Forelimb muscle (tissue), 1 donor: ENCODE measurements at places on chromosomes 12 and 14.

DNA sequence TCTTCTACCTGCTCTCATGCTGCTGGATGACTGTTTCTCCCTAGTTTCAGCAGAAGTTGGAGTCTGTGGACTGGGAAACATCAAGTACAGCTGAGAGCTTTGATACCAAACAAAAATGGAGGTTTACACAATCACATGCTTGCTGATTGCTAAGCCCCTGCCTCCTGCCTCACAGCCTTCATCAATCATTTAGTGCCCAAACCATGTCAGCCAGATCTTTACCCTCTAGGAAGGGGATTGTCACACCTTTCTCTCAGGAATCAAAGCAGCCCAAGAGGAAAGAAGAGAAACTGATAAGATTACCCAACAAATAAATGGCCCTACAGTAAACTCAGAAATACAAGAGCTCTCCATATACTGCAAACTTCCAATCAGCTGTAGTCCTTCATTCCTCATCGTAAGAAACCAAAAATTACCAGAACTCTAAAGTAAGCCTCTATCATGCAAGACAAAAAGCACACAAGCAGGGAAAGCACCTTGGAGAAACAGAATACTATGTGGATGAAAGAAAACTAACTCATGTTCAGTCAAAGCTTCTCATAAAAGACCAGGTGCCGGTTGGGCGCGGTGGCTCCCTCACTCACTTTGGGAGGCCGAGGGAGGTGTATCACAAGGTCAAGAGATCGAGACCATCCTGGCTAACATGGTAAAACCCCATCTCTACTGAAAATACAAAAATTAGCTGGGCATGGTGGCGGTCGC, 63.6 kb upstream of the RESF1 start:
- no peak for DNase-seq

DNA sequence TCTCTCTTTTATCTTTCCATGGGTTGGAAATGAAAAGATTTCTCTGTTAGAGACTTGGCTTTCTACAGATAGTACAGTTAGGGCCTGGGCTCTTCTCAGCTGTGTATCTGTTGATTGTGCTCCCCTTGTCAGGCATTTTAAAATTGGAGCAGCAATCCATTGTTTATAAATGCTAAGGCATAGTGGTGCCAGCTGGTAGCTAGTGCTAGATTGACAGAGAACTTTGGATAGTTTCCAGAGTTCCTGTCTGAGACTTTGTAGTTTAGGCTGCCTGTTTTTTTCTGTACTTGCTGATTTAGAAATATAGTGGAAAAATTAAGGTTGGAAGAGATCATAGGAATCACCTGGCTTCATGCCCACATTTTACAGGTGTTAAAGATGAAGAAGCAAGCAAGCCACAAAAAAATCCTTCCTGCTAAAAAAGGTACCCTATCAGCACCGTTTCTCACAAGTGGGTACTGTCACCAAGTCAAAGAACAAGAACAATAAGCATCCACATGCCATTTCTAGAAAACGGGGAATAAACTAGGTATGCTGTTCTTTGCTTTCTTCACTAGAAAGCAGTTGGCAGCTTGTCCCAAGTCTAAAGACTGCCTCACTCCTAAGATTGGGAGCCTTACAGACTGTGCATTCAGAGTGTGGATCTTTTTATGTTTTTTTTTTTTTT, 6.2 kb downstream of the TTLL5 start:
- no peak for DNase-seq

- DNase-seq: no peak
Measured at GRCh38 chr12:52515319-52515646, 4.9 kb downstream of the KRT5 start.

GRCh38 chr12:110639336-110640141, 25.6 kb downstream of the TCTN1 start:
- DNase-seq: no peak

GRCh38 chr12:29051221-29051620, 97.9 kb upstream of the FAR2 start:
- no peak for DNase-seq

DNA sequence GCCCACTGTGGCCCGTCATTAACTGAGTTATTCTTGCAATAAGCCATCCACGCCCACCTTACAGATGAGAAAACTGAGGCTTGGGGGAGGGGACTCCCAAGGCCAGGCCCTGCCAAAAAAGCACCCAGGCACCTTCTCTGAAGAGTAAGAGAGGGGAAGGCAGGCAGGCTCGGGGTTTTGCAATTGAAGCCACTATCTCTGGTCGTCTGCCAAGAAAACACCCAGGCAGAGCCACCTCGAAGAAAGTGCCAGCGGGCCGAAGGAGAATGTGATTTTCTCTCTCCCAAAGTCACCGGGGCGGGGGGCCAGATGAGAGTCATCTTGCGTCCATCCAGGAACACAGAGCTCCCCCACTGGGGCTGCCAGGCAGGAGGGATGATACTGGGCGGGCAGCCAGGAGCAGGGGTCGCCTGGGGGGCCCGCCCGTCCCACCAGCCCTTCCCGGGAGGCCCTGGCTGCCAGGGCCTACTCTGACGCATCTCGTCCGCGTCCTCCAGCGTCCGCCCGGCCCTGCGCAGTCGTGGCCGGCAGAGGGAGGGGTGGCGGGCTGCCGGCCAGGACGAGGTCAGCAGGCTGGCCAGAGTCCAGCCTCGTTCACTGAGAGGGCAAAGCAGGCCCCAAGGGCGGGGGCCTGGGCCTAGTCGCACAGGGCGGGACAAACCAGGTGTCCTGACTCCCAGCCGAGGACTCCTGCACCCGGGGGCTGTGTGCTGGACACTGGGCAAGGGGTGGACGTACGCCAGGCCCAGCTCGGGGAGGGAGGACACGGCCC, 74.3 kb downstream of the RFLNA start:
- DNase-seq: no peak

- no peak for DNase-seq
Measured at GRCh38 chr12:44774815-44775411, 101.2 kb downstream of the NELL2 start.

GRCh38 chr12:1044696-1045095, 53.7 kb downstream of the ERC1 start:
- no peak for DNase-seq

- no peak for DNase-seq
Measured at GRCh38 chr12:3728686-3729085, 24.2 kb downstream of the CRACR2A start.

DNA sequence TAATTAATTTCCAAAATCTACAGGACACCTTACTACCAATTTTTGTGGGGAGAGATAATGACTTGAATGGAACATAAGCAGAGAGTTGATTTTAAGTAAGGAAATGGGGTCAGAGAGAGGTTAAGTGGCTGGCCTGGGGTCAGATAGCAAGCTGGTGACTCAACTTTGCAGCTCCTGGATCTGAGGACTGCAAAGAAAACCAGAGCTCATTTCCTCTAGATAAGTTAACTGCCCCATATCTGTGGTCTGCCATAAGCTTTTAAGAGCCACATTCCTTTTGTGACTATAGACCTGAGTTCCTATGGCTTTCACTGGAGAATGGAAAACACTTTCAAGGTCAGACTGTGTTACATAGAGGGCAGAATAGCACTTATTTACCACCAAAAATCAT, 201.2 kb upstream of the PRICKLE1 start:
- no peak for DNase-seq

- no peak for DNase-seq
Measured at GRCh38 chr12:110619534-110619953, 5.6 kb downstream of the TCTN1 start.

DNA sequence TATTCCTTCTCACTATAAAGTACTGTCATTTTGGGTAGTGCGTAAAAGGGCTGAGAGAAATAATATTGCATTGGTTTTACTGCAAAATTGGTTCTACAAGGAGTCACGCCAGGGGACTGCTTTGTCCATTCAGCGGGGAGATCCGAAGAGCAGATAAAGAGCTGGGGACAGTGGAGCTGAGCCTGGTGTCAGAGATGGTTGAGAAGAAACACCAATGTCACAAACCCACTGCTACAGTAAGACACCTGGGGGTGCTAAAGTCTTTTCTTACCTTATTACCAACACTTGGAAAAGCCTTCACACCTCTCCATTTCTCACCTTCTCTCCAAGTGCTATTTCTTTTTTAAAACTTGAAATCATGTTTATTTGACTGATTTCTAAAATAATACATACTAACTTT, 14.1 kb downstream of the IL31 start:
- no peak for DNase-seq
